ENCODE measurements at places on chromosomes 2 and 18. TPM values are rescaled to one million over a fixed set of nuclear protein-coding genes. Genes with fewer than 3 reads are reported as not detected.

The IL1F10 gene
- total RNA-seq: not detected

The OR6B2 gene
- not detected for total RNA-seq

The DSG4 gene
- not detected for total RNA-seq

The MOCOS gene
- 0.51 TPM for total RNA-seq

The ARL4C gene
- total RNA-seq: 3.1 TPM

The GPR39 gene
- total RNA-seq: 1.0 TPM

DNA sequence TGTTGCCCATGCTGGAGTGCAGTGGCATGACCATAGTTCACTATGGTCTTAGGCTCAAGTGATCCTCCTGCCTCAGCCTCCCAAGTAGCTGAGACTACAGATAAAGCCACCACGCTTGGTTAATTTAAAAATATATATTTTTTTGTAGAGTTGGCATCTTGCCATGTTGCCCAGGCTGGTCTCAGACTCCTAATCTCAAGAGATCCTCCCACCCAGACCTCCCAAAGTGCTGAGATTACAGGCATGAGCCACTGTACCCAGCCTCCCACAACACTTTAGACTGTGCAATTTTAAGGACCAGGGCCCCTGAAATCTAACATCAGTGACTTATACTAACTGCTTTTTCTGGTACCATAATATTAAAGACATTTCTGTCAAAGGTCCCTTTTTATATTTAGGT lies 5.2 kb downstream of the TXNDC2 start:
- no peak for DNase-seq

DNA sequence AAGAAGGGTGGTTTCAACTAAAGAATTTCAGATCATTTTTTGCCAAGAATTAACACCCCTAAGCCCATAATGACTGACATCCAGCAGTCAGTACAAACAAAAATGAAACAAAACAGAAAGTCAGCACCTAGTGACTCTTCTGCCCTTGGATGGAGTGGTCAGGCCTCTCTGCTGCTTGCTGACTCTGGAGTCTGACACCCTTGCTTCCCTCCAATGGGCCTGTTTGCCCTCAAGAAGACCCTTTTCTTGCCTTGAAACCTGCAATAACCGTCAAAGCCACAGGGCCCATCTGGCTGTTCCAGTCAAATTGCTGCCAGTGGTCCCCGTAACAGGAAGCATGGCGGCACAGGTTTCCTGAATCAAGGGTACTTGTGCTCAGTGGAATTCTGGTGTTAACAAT lies 27.2 kb upstream of the CYTIP start:
- no peak for DNase-seq

DNA sequence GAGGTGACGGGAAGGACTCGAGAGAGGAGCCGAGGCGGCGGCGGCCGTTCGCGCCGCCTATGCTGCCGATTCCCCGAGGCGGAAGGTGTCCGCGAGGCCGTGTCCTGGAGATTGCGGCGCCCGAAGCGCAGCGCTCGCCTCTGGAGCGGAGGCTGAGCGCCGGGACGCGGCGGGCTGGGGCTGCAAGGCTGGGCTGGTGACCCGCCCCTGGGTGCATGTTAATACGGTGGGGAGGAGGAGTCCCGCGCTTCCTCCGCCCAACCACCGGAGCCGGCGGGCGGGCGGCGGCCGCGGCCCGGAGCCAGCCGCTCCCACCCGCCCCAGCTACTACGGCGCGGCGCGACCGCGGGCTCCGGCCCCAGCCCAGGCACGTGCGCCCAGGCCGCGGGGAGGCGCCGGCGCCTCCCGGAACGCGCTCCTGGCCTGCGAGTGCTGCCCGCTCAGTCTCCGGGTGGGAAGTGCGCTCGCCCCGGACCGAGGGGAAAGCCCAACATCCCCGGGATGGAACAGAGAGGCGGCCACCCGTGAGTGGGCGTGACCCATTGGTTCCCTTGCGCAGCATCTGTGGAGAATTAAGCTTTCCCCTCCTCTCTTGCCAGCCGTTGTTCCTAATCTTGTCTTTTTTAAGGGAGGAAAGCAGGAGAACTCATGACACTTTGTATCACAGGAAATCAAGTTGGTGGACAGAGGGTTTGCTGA lies at the start of gene DLGAP1:
TSS of gene DLGAP1 (minus strand) at position 195 of the 699 bp plus-strand sequence.
- DNase-seq: no peak

DNA sequence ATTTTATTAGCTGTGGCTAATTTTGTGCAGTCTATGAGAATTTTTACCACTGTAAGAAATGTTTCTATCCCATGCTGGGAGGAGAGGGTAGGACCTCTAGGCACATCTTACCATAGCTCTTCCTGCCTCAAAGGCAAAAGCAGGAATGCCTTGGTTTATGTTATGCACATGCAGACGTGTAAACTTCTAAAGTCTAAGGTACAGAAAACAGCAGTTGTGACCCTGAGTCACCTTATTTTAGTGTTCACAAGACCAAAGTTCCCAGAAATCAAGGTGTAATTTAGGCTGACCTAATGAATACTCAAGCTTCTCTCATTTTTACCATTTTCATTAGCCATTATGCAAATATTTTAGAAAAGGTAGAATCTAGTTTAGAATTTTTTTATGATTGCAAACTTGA lies 15.4 kb upstream of the WIPF1 start:
- no peak for DNase-seq

DNA sequence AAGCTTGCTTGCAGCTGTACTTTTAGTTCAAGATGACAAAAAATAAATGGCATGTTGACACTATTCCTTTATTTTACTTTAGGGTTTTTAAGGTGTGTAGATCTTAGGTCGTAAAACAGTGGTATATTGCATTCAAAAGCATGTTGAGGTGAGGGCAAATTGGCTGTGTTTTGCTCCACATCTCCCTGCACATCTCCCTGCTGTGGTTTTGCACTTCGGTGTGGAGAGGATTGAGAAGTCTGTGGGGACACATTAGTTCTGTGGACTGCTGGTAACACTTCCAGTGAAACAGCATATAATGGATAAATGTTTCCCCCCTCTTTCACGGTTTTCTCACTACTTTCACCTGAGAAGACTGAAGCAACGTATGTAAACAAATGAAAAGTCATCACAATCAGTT lies 25.1 kb downstream of the C2orf74 start:
- no peak for DNase-seq

- peak; percentile 30 for DNase-seq
These were observed 77.5 kb upstream of the ASB18 start for GRCh38 chr2:236341721-236342120.

- no peak for DNase-seq
These were observed 83.3 kb upstream of the UXS1 start for GRCh38 chr2:106277426-106277825.

DNA sequence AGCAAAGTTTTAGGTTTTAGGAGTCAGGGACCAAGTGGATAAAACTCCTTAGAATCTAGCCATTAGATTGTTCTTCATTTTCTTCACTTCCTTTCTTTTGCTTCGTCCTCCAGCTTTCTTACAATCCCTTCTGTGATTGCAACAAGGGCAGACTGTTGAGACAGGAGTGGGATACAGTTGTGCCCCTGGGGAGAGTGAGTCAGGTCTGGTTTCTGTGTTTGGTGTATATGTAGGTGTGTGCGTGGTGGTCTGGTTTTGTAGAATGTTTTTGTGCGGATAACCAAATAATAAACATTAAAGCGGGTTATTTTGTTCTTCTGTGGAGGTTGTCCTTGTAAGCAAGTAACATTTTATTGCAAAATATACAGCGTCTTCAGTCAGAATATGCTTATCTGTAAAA lies 7.3 kb downstream of the INSIG2 start:
- DNase-seq: no peak

GRCh38 chr2:11898576-11898975 lies 152.1 kb downstream of the LPIN1 start:
- DNase-seq: no peak

GRCh38 chr2:32262105-32262504 lies 2.6 kb downstream of the NLRC4 start:
- no peak for DNase-seq

Data from right atrium auricular region (tissue), 2 donors.